ENCODE measurements at places on chromosomes 1 and 21. TPM values are rescaled to one million over a fixed set of nuclear protein-coding genes. Genes with fewer than 3 reads are reported as not detected.
A peak's percentile ranks its signal among the peaks of the same experiment; 100 is the strongest.

Gene BPNT1
- total RNA-seq: 14.7 TPM

DNA sequence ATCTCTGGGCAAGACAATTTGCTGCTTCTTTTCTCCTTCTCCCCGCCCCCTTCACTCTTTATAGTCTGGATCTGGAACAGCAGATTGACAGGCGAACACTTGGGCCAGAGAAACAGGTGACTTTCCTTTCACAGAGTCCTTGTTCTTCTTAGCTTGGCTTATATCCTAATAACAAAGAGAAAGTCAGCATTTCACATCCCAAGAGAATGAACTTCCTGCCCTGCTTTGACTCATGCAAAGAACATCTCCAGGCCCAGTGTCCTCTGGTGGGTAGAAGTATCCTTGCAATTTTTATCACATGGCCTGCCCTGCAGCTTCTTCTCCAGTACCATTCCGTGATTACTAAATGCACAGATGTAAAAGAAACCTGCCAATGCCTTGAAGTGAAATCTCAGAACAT, 764.4 kb downstream of the ADGRL2 start:
- no peak for DNase-seq

DNA sequence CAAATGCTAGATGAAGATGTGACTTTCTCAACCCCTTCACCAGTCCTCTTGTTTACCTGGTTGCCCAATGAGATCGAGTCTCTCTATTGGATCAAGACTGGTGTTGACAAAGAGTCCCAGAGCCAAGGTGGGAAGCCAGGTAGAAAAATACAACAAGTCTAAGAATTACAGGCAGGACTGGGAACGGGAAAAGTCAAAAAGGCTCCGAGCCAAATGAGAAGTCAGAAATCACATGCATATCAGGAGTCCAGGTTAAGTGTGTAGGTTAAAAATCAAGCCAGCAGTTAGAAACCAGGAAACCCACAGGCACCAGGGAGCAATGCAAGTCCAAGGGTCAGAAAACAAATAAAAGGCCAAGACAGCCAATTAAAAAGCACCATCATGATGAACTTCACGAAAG, 27.4 kb upstream of the DUSP23 start:
- no peak for DNase-seq

DNA sequence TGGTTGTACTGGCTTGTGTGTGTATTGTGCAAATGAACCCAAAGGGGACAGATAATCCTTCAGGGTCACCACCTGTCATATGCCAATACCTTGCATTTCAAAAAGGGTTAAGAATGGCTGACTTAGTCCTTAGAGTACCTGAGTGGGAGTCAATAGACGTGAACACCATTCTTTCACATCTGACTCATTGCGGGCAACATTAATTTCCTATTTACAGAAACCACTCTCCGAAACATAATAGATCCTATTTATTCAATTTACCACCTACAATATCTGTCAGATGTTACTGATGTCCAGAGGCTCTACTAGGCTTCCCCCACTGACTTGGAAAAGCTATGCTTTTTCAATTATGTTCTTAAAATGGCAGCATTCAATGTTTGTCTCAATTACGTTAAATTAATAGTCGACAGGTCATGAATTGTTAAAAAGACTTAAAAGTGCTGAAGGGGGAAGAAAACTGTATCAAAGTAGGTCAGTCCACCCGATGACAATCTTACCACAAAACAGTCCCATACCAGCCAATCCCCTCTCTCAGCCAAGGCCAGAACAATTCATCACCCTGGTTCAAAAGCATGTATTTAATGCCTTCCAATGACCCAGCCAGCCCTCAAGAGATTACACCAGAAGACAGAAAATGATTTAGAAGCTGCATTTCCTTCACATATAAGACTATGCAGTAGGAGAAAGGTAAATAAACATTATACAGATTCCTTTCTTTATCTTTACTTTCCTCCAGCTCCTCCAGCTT, 48.6 kb upstream of the PLA2G2C start:
- no peak for DNase-seq

GRCh38 chr1:1203561-1204424, 2.6 kb downstream of the TNFRSF18 start:
- DNase-seq: peak; percentile 82

DNA sequence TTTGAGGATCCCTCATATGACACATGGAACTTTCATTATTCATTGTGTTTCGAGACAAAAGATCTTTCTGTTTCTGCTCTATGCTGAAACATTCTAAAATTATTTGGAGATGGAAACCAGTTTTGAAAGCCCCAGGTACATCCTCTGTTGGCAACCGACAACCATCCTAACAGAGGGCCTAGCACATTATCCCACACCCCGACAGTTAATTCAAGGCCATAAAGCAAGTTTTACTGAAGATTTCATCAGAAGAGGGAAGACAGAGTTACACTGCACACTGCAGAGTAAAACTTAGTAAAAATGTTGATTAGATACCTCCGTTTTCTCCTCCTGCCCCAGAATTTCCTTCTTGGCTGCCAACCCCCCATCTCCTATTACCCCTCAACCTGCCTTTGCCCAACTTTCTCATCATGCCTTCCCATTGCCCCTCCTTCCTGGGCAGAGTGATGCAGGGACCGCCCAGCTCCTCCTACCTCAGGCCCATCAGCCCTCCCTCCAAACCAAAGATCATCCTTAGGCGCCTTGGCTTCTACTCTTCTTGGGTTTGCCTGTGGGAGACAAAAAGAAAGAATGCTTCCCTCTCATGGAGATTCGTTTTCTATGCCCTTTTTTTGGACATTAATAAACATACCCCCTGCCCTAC, 52.9 kb upstream of the CITED4 start:
- DNase-seq: no peak

- peak; percentile 87 for DNase-seq
These were observed 2.3 kb downstream of the ARTN start for GRCh38 chr1:43935711-43936427.

Gene LCE3E
- not detected for total RNA-seq

- DNase-seq: no peak
These were observed 210.6 kb downstream of the ROR1 start for GRCh38 chr1:63984257-63984929.

Gene RSPH1
- total RNA-seq: 14.1 TPM

Gene ARHGEF16
- total RNA-seq: 11.9 TPM

DNA sequence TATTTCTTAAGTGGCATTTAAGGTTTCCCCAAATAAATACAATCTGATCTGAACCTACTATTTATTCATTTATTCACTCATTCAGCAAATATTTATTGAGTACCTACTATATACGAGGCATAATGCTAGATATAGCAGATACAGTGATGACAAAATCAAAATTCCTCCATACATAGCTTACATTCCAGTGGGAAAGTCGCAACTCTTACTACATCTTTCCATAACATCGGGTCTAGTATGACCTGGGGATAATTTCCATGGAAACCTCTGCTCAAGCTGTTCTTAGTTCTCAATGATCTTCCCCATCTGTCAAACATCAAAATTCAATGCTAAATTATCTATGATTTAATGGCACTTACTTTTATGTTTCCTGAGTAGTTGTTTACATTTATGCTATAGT, 70.8 kb upstream of the PRKACB start:
- DNase-seq: no peak

Gene FCRL6
- 3.5 TPM for total RNA-seq

DNA sequence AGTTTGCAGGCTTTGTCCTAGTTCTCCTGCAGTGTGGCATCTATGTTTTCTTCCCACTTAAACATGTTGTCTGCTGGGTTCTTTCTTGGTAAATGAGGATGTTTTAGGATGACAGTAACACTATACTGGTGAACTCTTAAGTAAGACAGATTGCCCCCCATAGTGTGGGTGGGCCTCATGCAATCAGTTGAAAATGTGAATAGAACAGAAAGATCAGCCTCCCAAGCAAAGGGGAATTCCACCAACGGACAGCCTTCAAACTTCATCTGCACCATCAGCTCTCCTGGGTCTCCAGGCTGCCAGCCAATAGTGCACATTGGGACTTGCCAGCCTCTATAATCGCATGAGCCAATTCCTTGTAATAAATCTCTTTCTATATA, 10.7 kb upstream of the TARBP1 start:
- DNase-seq: no peak

Gene A3GALT2
- not detected for total RNA-seq

GRCh38 chr1:94919241-94920030, 7.5 kb downstream of the CNN3 start:
- peak; percentile 45 for DNase-seq

Gene OR6N1
- 1.2 TPM for total RNA-seq

DNA sequence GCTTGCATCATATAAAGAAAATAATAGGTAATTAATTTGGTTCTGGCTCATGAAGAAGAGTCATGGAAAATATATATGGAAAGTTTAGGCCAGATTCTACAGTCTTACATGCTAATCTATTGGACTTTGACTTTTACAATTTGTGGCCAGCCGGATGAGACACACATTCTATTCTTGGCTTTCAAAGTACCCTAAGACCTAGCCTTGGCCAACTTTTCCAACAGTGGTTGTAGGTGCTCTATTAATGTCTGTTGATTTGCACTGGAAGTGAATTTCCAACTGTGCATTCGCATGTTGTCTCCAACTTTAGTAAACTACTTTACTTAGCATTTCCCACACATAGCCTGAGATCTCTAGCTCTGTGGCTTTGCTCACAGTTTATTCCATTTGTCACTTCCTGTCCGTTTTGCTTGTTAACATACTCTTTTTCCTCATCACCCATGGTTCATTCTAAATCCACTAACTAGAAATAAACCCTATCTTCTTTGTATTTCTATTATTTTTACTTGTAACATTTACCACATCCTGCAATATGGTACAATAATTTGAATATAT, 644.0 kb downstream of the PTPRC start:
- no peak for DNase-seq

DNA sequence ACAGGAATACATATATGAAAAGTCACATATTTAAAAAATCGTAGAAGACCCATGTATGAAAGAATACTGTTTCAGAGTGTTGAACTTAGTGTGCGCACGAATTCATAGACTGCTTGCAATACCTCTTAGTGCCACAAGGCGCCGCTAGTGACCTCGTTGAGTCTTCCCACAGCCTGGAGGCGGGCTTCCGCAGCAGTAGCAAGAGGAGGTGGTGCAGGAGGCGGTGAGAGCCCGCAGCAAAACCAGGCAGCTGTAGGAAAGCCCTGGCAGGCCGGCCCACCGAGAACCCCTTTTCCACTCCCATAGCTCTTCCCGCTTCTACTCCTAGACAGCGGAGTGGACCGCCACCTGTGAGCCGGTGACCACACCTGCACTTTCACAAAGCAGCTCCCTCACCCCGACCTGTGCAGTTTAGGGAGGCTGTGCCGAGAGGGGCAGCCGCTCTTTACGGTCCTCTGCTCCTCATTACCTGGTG, 23.5 kb downstream of the MTARC1 start:
- DNase-seq: peak; percentile 51

GRCh38 chr21:27418346-27418745, 451.5 kb upstream of the ADAMTS5 start:
- DNase-seq: no peak

Gene SYT6
- not detected for total RNA-seq

- no peak for DNase-seq
These were observed 65.8 kb downstream of the MEGF6 start for GRCh38 chr1:3545363-3546047.

DNA sequence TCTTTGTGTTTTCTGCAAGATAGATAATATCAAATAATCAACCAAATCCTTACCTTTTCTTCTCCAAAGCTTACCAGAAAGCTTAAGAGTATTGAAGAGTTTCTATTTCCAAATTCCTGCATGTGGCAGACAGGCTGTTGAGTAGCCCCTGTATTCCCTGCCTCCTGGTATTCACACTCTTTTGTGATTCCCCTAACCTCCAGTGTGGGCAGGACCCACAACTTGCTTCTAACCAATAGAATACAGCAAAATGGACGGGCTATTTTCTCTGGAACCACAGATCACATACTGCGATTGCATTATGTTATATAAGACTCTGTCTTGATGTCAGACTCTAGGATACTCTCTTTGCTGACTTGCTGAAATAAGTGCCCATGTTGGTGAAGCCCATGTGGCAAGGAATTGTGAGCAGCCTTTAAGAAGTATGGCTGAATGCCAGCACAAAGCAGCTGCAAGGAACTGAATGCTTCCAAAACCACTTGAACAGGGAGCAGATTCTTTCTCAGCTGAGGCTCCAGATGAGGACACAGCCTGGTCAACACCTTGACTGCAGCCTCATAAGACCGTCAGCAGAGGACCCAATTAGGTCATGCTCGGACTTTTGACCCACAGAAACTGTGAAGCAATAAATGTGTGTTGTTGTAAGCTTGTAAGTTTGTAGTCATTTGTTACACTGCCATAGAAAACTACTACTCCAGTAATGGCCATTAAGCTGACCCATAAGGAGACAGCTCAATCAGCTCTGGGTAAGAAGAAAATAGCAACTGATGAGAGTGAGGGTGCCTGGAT, 47.9 kb upstream of the PLXNA2 start:
- DNase-seq: peak; percentile 21

DNA sequence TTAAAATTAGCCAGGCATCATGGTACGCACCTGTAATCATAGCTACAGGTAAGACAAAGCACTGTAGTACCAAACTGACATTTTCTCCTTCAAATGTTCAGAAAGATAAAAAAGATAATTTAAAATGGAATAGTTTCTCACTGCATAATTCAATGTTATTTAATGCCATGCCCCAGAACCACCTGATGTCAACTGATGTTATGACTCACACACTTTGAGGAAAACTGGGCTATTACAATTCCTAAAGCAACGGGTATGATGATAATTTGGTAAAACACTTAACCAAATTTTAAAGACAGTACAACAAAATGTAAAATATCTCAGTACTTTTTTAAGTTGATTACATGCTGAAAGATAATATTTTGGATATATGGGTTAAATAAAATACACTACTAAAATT, 22.9 kb upstream of the PLEKHO1 start:
- no peak for DNase-seq

GRCh38 chr1:179425186-179425585, 59.4 kb downstream of the AXDND1 start:
- DNase-seq: no peak

DNA sequence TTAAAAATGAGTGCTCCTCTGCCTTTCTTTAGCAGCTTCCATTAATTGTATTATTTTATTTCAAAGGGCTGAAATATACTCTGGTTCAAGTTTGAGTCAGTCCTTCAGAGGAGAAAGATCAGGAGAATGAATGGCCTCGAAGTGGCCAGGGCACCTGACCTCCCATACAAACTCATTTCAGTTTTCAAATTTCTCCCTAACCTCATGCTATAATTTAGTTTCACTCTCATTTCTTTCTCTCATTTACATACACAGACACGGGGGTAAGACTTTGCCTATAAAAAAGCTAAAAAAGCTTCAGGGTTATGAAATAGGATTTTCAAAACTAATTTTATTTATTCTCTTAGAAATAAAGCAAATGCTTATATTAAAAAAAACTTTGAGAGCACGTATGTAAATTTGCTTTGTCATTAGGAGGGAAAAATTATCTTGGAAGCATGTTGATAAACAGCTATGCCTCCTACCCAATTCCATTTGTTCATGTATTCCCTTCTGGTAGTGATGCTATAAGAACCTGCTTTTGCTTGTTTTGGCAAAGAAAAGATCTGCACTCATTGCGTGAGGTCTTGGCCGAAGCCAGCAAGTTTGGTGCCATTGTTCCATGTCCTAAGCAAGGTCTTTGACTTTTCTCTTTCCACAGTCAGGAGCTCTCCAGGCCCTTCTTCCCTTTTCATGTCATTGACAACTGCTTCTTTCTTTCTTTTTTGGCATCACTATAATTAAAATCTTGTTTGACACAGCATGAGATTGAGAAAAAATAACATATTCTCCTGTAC, 80.4 kb upstream of the LRRC53 start:
- DNase-seq: no peak

Gene DYRK3
- total RNA-seq: 20.7 TPM
